ENCODE measurements at places on chromosomes 2 and 18.

DNA sequence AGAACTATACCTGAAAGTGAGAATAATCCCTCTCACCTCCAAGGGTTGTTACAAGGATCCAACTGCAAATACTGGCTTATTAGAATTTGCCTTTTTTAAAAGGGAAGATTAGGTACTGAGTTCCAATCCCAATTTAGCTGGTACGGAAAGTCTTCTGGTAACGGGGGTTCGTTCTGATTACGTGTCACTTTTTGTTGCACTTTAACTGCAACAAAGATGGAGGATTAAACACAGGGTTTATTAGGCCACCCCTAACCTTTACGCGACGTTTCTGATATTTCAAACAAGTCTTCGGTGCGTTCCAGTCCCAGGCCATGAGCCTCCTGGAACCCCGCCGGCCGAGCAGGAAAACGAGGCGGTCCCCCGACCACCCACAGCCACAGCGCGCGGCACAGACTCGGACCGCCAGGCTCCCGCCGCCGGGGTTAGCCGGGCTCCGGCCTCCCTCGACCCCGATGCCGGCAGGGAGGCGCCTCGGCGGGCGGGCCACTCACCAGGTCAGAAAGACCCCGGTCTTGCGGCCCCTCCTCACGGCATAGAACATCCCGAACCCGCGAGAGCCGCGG lies 411 bp downstream of the RNASEH1 start:
- no peak for DNase-seq

GRCh38 chr2:201263779-201264178 lies 3.4 kb downstream of the CASP8 start:
- DNase-seq, result no peak

DNA sequence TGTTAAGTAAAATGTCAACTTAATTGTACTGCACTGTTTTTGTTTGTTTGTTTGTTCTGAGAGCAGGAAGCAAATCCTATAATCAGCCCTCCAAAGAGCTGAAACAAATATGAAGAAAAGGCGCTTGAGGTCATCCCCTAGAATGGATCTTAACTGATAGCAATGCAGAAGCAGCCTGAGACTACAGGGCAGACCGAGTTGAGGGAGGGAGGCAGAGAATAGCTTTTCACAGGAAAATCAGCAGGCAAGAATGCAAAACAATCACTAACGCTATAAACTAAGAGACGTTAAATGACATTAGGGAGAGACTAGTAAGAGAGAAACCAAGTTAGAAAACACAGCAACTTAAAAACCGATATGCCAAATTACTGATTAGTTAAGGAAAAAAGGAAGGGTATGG lies 37.2 kb downstream of the GALNT1 start:
- no peak for DNase-seq

GRCh38 chr2:53994818-53995808 lies 24.3 kb upstream of the PSME4 start:
- DNase-seq, result no peak

DNA sequence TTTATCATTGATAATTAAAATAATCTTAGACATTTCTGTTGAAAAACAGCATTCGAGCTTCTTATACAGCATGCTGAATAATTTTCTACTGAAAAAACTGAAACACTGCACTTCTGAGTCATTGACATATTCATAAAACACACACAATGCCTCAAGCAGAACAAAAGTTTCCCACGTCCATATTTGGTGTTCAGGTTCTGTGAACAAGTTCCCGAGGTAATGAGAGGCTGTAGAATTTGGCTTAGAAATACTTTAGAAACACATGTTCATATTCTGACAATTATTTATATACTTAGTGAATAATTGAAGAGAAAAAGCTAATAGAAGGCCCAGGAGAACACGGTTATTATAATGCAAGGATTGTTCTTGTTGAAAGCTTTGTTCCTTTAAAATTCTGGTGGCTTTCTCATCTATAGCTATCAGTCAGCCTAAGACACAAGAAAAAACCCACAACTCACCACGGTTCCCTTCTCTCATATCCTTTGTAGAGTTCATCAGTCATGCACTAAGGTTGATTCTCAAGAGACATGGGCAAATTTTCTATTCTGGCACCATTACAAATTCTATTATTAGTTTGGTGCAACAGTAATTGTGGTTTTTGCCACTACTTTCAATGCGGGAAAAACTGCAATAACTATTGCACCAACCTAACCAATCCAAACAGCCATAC lies 194.4 kb downstream of the TMX3 start:
- no peak for DNase-seq

DNA sequence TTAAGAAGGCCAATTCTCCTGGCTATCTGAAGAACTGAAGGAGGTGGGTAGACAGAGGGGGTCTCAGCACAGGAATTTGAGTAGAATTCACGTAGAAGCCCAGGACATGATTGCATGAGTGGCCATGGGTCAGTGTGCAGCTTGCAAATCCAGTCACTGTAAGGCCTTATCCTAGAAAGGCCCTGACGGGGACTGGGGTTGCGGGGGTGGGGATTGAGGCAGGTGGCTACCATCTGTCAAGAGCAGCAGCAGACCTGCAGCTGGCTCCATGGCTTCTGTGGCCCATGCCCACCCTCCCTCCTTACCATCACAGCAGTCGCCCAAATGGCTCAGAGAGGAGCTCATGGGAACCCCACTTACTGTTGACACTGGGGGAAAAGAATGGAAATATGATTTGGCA lies 34.6 kb upstream of the SLC14A1 start:
- DNase-seq, result no peak

DNA sequence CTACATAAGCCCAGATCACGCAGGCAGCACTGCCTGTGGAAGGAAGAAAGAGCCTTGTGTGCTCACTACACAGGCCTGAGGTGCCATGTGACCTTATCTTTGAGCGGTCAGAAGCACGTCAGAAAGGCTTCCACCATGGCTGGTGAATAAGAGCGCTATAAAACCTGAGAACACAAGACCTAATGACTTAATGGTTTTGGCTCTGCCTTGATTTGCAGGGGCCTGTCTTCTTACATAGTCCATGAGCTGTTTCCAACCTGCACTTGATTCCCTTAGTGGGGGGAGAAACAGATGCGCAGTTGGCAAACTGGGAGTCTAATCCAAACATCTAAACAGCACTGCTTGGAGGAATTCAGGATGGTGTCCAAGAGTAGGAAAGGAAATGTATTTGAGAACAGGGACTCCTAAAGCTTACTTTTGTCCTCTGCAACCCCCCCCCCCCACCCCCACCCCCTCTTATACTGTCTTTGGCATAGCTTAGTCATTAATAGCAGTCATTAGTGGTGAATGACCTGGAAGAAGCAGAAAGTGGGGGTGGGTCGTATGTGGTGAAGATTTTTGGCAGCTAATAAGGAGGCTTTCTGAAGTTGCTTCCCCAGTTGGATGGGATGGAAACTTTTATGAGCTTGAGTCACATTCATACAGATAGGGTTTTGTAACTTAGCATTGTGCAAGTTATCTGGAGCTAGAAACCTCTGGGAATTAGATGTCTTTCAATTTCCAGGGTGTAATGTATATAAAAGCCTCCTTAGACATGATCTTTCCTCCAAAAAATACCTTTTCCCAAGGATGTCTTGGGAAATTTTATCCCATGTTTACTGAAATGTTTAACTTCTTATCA lies 454.1 kb downstream of the MEIS1 start:
- DNase-seq, result no peak

- no peak for DNase-seq
Observed at GRCh38 chr18:52130624-52131301, 209.2 kb upstream of the DCC start.

DNA sequence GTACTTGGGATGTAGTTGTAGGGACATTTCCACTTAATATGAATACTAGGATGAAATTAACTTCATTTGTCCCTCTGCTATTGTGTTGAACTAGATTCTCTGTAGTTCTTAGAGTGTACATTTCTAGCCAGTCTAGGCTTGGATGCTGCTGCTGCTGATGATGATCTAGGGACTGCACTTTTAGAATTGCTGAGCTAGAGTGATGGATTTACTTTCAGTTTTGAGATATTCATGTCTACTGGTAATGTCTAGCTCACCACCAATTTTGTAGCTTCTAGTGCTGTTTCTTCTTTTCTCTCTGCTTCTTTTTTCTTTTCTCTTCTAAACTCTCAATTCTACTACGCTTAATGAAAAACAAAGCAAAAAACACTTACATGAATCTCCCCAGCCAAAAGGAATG lies 49.4 kb downstream of the MRPS9 start:
- DNase-seq, result no peak

DNA sequence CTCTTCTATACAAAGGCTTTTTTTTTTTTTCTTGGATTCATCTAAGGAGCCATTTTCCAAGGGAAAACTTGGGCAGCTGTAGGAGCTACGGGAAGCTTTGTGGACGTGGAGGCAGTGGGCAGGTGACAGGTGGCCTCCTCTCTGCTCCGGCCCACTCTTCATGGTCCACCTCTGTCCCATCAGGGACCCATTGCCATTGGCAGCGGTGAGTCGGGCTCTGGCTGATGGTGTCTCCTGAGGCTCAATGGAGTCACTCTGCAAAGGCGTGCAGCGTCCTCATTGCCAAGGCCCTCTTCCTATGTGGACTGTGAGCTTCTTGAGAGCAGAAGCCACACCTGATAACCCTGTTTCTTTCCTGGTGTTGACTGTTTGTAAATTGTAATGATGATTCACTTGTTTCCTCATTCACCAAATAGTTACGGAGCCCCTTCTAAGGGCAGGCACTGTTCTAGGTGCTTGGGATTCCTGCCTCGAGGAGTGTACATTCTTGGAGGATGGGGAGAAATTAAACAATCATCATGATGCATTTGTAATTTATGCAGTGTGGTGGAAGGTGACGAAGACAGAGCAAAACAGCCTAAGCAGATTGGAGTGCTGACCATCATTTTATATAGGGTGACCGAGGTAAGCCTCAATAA lies 240.3 kb upstream of the HS6ST1 start:
- DNase-seq, result no peak

- no peak for DNase-seq
Observed at GRCh38 chr18:10670856-10671255, 145.0 kb downstream of the NAPG start.

GRCh38 chr2:230968921-230969658 lies 26.8 kb upstream of the SPATA3 start:
- DNase-seq, result no peak

- DNase-seq, result no peak
Observed at GRCh38 chr2:216156822-216157221, 47.7 kb downstream of the XRCC5 start.

DNA sequence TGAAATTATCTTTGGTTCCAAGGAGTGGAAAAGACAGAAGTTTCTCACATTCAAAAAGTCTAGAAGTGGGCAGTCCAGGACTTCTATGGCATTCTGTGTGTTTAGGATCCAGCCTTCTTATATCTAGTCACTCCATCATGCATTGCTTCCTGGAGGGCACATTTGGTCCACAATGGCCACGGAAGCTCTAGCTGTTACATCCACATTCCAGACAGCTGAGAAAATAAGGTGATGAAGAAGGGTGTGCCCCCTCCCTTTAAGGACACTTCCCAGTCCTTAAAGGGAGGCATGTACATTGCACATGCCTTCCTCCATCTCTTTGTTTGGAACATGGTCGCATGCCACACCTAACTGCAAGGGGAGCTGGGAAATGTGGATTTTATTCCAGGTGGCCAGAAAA lies 59.9 kb upstream of the BZW1 start:
- no peak for DNase-seq

All from Right ventricle myocardium superior (tissue), 1 donor.